NCI-H524 treated with DMSO at 0.1 percent for 48 hours (cell line): ENCODE measurements at places on chromosomes 3 and 15.
A peak's percentile ranks its signal among the peaks of the same experiment; 100 is the strongest.

DNA sequence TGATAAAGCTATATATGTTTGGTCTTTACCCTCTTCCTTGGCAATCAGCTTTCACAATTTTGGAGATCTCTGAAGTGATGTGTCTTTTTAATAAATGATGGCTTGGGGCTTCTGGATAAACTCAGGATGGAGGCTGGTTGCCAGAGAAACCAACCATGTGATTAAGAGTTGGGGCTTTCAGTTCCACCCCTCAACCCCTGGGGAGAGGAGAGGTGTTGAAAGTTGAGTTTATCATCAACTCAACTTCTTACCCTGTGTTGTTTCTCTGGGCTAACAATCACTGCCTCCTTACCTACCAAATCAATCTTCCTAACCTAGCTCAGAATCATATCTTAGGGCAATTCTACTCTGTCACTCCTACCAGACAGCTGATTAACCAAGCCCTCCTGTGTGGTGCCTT lies 735.8 kb downstream of the ZPLD1 start:
- DNase-seq, result no peak

- DNase-seq, result peak; percentile 95
Measured at GRCh38 chr15:67781907-67782690, 43.2 kb upstream of the SKOR1 start.

DNA sequence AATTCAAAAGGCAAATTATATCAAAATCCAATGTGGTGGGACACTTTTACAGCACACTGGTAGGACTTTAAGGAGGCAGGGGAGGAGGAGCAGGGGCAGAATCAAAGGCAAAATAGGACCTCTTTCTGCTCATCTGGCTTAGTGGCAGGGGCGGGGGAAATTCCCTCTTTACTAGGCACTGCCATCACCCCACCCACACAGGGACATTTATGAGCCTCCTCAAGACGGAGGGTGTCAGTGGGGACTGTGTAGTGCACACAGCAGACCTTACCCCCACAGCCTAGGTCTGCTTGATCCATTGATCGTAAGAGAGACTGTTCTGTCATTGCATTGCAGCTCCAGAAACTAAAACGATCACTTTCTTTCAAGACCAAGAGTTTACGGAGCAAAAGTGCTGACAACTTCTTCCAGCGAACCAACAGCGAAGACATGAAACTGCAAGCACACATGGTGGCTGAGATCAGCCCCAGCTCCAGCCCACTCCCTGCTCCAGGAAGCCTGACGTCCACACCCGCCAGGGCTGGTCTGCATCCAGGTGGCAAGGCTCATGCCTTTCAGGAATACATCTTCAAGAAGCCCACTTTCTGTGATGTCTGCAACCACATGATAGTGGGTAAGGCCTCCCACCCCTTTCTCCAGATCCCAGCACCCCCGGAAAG lies 62.9 kb downstream of the STAC start:
- no peak for DNase-seq

DNA sequence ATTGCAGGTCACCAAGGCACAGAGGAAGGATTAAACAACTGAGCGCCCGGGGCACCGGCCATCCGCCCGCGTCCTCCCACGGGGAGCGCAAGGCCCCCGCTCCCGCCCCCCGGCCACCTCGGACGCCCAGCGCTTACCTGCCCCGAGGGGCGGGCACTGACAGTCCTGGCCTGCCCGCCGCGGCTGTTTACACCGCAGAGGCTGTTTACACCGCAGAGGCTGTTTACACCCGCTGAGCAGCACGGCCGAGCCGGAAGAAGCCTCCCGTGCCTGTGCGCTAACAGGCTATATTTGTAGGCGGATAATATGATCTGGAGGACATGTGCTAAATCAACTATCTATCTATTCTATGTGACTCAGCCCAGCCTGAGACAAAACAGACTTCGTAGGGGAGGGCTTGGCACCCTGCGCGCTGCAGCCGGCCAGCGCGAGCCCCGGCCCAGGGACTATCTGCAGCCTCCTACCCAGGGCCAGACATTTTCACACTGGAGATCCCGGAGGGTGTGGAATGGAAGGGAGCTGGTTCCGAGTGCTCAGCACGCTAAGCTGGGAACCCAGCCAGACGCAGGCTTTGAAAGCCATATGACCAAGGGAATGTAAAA lies at the start of gene LRRC2:
Gene LRRC2, minus strand, starts transcription at position 263 of the 602 bp plus-strand sequence. CDS start 14,711 bp downstream, outside the sequence.
- DNase-seq, result no peak

GRCh38 chr3:172562871-172563865 lies 39.9 kb upstream of the TNFSF10 start:
- DNase-seq, result no peak

DNA sequence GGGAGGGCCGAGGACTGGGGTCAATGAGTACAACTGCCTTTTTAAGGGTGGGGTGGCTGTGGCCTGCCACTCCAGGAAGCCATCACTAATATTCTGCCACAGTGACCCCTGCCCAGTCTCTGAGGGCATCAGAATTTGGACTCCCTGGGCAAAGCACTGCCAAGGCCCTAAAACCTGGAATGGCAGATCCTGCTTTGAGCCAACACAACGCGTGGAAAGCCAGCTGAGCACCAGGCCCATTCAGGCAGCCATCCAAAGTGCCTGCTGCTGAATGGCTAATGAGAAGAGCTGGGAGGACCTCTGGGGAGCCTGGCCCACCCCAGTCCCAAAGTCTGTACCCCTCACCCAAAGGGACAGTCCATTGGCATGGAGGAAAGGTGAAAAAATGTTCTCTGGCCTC lies 5.0 kb downstream of the TWF2 start:
- DNase-seq, result no peak

DNA sequence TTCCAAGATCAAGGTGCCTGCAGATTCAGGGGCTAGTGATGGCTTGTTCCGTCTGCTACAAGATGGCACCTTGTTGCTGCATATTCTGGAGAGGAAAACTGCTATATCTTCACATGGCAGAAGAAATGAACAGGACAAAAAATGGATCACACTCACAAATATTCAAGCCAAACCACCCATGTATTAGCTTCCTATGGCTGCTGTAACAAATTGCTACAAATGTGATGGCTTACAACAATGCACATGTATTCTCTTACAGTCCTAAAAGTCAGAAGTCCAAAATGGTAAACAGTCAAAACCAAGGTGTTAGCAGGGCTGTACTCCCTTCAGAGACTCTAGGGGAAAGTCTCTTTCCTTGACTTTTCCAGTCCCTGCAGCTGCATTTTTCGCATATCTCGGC lies 55.8 kb downstream of the TRIM42 start:
- no peak for DNase-seq

DNA sequence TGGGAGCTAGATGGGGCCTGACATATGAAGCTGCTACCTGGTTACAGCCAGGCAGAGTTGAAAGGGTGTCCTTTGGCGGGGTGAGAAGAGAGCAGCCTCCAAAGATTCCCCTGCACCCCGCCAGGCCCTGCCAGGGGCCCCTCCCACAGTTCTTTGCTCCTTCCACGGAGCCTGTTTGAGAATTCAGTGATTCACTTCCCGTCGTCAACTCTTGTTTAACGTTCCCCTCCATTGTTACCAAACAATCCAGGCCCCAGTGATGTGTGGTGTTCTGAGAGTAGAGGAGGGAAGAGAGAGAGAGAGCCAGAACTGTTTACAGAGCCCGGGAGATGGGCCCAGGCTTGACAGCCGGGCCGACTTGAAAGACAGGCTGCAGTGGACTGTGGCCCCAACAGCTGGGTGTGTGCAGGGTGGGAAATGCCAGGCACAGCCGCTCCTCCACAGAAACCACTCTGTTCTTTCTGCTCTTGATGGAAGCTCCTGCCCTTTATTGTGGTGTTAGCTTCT lies 81.5 kb downstream of the SMAD3 start:
- no peak for DNase-seq

GRCh38 chr15:98804057-98804380 lies 155.7 kb downstream of the IGF1R start:
- DNase-seq, result no peak

DNA sequence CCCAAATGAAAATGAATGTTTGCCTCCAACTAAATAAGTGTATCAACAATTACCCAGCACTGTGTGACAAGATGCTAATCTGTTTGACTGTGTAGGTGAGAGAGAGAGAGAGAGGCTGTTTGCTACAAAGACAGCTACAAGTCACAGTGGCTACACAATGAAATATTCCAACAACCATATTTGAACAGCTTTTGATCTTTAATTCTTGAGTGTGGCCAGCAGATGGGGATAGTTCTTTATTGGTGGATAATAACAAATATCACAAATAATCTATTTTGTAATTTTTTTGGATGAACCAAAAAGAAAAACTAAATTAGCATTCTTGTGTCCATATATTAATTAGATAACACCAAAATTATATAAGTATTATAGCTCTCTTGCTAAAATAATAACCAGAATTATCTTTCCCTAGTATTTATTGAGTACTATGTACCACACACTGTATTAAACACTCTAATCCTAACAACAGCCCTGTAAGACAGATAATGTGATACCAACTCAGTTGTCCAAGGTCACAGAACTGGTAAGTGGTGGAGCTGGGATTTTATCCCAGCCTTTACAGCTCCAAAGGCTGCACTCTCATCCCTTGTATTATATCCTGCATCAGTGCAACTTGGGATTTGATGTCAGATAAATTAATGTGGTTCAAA lies 61.9 kb upstream of the C3orf80 start:
- no peak for DNase-seq

- DNase-seq, result no peak
Measured at GRCh38 chr3:57226176-57226575, 1.4 kb upstream of the APPL1 start.

- no peak for DNase-seq
Measured at GRCh38 chr15:56640549-56640948, 92.8 kb downstream of the ZNF280D start.

DNA sequence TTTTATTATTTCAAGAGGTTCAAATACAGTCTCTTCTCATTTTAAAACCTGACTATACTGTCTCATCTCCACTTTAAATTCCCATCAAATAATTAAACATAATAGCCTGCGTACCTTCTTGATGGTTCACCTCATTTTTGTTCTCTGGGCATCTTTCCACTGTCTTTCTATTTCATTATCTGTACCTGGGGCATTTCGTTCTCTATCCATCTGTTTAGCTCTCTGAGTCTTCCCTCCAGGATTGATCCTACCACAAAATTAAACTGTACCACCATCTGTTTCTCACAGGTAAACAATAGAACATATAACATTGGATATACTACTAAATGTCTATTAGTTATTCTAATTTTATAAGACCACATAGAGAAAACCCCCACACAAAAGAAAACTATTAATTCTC lies 1331.4 kb downstream of the NSUN3 start:
- DNase-seq, result peak; percentile 20

- no peak for DNase-seq
Measured at GRCh38 chr3:71095511-71096291, 487.8 kb downstream of the FOXP1 start.

DNA sequence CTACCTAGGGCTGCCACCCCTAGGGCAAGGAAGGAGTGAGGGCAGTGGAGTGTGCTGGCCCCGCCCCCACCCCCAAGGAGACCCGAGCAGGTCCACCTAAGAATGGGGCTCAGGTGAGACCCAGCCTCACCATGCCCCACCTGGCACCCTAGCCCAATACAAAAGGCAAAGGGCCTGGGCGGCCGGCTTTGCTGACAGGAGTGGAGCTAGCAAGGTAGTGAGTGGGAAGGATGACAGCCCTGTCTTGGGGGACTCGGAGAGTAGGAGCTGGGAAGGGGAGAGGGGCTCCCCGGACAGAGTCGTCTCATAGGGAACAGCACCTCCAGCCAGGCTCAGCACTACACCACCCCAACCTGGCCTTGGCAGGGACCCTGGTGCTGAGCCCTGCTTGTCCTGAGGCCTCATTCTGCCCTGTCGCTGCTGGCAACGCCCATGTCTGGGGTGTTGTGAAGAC lies 12.1 kb downstream of the C15orf39 start:
- DNase-seq, result no peak

DNA sequence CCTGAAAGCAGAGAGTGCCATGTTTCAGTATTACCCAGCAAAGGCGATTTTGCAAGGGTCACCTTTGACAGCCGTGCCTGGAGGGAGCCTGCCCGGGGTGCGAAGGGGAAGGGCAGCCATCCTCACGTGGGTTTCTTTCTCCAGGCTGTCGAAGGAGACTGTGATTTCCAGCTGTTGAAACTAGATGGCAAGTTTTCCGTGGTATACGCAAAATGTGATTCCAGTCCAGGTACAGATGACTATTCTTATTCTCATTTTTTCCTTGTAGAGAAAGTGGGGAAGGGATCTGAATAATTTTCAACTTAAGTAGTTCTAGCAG lies 3.4 kb downstream of the AHSG start:
- DNase-seq, result no peak

DNA sequence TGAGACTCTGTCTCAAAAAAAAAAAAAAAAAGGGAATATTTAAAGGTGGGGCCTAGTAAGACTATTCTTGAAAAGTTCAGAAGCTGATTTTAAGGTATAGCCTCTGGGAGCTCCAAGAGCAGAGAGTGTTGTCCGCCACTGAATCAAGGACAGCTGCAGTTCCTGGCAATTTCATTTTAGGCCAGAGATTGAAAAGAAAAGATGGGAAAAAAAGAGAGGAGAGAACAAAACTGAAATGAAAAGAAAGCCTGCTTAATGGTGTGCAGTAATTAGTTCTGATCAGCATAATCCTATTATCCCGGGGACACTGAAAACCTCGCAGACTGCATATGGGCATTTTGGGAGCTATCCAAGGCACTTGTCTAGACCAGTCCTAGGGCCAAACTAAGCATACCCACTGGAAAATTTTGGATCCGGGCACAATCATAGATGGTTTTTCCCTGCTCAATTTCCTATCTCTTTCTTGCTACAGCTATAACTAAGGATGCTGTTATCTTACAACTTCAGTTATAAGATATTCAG lies 43.2 kb downstream of the EHHADH start:
- DNase-seq, result peak; percentile 86

DNA sequence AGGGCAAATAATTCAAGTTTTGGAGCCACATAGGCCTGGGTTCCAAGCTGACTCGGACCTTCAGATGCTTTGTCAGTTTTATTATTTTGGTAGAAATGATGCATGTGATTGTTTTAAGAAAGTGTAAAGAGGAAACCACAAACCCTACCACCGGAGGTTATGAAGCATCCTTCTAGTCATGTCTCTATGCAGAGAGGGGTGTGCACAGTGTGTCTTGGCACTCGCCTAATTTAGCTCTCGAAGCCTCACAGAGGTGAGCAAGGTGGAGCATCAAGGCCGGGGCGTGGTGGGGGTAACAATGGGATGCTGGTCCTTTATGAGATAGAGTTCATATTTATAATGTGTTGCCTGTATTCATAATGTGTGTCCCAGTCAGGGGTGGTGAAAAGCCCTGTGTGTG lies 63.7 kb upstream of the SMAD6 start:
- DNase-seq, result no peak

GRCh38 chr15:45810201-45810600 lies 175.4 kb downstream of the SQOR start:
- no peak for DNase-seq

DNA sequence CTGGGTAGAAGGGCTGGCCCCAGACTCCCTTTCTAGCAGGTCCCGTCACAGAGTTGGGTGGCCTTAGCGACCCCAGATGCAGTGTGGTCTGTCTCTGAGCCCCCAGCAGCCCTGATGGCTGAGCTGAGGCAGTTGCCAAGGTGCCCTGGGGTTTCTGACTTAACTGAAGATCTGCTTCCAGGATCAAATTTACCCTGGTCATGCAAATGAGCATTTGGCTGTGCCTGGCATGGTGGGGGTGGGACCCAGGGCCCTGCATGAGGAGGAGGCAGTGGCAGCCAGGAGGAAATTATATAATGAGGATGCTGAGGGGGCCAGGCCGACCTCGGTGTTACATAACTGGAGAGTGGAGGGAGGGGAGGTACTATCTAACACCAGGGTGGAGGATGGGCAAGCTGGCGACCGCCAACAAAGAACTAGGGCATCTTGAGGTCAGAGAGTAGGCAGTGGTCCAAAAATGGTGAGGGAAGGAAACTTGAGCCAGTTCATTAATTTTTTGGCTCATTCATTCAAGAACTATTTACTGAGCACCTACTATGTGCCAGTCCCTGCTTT lies 16.4 kb downstream of the PLEKHO2 start:
- no peak for DNase-seq

- no peak for DNase-seq
Measured at GRCh38 chr3:156981005-156981404, 154.9 kb downstream of the LEKR1 start.
